ENCODE measurements at places on chromosomes 11 and 22.

DNA sequence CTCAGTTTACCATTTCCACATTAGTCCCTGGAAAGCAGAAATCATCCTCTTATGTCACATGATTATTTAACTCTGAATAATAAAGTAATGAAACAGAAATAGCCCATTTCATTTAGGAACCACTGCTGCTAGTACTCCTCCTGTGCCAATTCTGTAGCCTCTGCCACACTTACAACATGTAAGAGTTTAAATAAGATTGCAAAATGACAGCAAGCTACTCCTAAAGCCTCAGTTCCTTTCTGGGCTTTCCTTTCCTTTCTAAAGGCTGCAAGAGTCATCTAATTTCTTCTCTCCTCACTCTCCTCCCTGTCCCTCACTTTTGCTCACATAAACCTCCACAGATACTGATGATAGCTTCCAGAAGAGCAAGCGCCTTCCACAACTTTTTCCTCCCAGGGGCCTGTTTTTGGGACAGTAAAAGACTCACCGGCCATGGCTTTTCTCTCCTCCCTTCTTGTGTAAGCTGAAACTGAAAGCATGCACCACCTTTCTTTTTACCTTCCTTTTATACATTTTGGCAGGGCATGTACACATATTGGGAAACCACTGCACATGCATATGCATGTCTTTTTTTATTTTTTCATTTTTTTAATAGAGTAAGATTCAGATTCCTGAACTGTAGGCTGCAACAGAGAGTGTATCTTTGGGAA is 38.5 kb downstream of the CARD18 start:
- no peak for DNase-seq

DNA sequence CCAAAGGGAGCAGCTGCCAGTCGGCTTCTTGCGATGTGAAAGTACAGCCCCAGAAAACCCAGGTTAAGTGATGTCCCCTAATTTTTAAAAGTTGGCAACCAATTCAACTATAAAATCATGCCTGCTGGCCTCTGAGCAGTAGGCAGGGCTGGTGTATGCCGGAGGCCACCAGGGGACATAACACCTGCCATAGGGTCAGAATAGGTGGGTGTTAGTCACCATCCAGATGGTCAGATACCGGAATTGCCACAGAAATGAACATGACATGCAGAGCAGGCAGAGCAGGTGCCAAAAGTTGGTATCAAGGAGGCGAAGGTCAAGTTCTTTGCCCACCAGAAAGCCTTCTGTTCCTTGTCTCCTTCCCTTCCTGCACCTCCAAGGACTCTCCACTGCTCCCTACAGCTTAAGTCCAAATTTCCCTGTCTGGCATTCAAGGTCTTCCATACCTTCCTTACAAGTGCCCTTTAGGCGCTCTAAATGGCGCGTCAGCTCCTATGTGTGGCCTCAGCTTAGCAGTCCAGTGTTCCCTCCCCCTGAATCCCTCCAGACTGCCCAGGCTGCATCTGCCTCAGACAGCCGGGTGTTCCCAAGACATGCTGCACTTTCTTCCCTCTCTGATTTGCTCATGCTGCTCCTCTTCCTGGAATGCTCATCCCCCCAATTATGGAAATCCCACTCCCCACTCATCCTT is 45.1 kb downstream of the PTPRJ start:
- no peak for DNase-seq

DNA sequence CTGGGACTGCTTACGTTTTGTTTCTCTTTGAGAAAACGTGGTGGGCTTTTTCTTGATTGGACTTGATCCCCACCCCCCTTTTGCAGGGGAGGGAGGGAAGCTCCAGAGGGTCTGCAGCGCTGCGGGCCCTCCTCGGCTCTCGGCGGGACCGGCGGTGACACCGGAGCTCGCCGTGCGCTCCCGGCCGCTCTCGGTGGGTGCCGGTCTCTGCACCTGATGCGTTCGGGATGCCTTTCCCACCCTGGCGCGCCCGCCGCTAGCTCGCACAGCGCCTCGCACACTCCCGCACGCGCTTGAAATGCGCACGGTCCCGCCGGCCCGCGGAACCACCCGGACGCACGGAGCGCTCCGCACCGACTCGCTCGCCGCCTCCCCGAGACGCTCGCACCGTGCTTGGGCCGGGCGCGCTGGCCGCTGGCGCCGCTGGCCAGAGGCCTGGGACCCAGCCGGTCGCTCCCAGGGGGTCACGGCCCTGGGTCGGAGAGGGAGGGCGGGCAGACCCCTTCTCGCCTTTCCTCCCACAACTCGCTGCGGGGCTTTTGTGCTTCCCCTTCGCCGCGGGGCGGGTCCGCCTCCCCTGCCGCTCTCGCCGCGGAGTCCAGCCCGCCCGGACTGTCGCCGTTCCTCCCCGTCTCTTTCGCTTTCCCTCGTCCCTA is 1.0 kb downstream of the ZBTB16 start:
- DNase-seq, result peak; percentile 70

- DNase-seq, result no peak
Measured at GRCh38 chr11:39641751-39642150, 1817.7 kb downstream of the LRRC4C start.

DNA sequence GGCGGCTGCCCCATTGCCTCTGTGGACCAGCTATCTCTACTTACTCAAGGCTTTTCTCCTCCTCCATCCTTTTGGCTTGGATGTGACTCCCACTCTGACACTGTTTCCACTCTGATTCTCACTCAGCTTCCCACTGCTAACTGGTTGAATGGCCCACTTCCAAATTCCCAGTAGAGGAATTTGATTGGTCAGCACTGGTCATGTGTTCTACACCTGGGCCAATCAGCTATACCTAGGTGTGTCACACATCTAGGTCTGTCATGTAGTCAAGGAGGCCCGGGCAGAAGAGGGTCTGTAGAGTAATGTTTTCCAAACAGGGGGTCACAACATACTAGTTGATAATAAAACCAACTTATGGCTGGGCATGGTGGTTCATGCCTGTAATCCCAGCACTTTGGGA is 53.3 kb downstream of the TPBGL start:
- DNase-seq, result no peak

GRCh38 chr11:65590240-65590738 is 5.3 kb downstream of the KCNK7 start:
- no peak for DNase-seq

GRCh38 chr11:114074546-114075343 is 15.2 kb downstream of the ZBTB16 start:
- no peak for DNase-seq

DNA sequence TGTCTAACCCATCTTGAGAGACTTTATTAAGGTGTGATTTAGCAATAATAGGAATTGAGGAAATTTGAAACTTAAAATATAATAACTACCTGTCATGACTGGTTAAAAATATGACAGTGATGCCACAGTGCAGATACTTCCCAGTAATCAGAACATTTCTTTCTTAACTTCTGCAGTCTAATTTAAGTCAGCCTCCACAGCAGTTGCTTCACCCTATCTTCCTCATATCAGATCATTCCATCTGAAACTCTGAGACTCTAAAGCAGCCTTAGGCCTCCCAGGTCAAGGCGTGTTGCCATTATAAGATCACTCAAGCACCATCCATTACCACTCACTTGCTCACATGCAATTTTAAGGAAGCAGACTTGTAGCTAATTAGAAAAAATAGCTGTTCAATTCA is 302.2 kb downstream of the AASDHPPT start:
- DNase-seq, result no peak

- DNase-seq, result peak; percentile 66
Measured at GRCh38 chr11:77172666-77172982, 44.6 kb downstream of the MYO7A start.

DNA sequence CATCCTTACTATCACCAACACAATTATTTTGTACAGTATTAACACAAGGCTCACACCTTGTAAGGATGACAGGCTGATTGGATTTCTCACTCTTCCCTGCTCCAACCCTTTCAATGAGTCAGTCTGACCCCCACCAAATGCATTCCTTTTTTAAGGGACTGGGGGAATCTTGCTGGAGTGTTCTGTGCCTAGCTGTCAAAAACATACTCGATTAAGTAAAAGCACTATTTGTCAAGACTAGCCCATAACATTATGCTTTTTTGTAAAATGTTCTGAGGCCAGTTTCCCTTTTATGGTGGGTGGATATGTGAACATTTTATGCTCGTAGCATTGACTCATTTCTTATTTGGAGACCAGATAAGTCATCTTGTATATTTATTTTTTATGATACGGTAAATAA is 87.2 kb downstream of the PDHX start:
- DNase-seq, result no peak

- no peak for DNase-seq
Measured at GRCh38 chr11:74520927-74521665, 27.6 kb upstream of the LIPT2 start.

DNA sequence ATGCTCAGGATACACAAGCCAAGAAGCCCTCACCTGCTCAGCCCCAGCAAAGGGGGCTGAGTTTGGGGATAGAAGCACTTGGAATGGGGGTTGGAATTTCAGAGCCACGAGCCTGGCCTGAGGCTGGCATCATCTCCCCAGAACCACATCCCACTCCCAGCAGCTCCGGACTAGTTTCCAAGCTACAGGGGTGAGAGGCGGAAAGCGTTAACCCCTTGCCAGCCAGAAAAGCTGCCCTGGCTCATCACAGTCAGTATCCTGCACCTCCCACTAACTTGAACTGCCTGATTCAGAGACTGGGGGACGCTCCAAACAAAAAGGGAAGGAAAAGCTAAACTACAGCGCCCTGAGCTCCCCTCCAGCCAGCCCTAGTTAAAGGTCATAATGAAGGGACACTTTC is 19.0 kb upstream of the CHST1 start:
- no peak for DNase-seq

DNA sequence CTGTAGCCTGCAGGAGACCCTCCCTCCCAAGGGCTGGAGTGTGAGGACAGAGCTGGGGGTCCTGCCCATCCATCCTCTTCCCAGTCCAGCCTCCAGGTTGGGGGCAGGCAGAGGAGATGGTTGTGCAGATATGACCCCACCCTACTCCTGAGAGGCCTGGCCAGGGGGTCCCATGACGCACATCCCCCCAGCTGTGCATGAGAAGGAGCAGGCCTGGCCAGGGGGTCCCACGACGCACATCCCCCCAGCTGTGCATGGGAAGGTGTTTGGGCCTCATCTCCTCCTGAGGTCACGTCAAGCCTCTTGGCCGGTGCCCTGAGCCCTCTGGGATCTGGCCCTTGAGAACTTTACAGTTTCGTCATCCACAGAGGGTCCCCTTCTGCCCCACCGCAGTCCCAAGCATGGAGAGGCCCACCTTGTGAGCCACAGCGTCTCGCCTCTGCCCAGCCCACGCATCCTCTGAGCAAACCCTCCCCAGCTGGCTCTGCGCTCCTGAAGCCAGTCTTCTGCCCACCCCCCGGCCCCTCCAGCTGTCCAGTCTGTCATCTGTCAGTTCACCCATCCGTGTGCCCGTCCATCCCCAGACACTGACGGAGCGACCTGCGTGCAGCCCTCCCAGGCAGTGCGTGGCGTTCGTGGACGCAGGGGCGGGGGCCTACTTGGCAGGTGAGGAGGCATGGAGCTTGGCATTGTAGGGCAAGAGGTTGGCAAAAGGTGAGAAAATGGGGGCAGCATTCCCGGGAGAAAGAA is 2.3 kb downstream of the ANO9 start:
- DNase-seq, result no peak

DNA sequence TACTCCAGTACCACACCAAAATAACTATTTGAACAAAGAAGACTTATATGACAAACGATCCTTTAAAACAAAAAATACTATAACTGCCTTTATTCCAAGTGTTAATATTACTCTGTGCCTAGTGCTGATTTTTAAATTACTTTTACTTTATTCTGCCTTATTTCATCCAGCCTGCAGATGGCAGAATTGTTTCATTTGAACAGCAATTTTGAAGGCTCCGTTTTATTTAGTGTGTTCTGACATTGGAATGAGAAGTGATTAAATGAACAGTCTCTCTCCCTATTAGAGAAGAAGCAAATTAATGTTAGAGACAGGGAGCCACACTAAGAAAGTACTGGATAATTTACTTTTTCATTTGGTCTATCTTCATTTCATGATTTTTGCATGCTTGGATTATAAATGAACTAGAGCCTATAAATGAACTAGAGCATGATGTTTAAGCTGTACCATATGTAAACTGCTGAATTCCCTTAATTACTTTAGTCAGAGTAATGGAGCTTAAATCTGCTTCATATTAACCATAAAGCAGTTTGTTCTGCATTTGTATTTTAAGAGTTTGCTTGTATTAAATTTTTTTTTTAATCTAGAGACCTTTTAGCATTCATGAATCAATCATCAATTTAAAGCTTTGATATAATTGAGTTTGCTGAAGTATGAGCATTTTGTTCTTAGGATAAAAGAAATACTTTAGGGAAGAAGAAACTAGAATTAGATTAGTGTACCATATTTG is 9.8 kb downstream of the PDHX start:
- peak; percentile 47 for DNase-seq

DNA sequence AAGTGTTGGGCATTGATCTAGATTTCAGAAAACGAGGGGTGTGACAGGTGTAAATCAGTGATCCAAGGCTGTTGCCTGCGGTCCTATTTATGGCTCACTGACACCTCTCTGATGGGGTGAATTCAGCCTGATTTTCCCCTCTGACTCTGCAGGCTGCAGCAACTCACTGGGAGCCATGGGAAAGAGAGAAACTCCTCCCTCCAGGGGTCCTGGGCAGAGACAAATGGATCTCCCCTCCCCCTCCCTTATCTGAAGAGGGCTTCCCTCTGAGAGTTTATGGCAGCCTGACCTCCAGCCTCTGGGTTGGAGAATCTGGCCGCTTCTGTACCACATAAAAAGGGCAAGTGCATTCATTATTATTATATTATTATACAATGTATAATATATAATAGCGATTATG is 1.8 kb upstream of the PKNOX2 start:
- no peak for DNase-seq

DNA sequence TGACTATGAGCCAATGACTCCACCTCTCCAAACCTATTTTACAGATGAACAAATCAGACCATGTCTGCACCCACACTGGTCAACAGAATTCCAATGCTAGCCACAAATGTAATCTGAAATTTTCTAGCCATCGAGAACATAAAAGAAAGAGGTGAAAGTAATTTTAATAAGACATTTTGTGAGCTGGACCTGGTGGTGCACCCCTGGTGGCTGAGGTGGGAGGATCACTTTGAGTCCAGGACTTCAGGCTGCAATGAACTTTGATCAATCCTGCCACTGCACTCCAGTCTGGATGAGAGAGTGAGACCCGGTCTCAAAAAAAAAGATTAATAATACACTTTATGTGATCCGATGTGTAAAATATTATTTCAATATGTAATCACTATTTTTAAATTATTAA is 9.4 kb upstream of the RNF185 start:
- peak; percentile 40 for DNase-seq

GRCh38 chr11:8080069-8080670 is 841 bp upstream of the TUB start:
- no peak for DNase-seq
